ENCODE measurements at places on chromosomes 11 and 22.

DNA sequence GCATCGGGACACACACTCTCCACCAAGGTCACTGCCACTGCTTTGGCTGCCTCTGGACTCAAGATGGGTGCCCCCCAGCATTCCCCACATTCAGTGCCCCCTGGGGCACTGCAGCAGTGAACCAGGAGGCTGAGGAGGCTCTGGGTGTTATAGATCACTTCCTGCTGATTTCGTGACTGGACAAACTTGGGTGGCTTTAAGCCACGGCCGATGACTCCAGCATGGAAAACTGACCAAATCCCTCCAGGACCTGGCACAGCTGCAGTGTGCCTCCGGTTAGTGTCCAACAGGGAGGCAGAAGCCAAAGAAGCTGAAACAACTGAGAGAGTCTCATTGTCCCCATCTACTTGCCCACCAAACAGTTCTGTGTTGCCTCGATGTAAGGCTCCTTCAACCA lies 1.2 kb upstream of the GANAB start:
- DNase-seq = no peak

GRCh38 chr11:82194521-82194920 lies 539.1 kb downstream of the FAM181B start:
- DNase-seq = no peak

DNA sequence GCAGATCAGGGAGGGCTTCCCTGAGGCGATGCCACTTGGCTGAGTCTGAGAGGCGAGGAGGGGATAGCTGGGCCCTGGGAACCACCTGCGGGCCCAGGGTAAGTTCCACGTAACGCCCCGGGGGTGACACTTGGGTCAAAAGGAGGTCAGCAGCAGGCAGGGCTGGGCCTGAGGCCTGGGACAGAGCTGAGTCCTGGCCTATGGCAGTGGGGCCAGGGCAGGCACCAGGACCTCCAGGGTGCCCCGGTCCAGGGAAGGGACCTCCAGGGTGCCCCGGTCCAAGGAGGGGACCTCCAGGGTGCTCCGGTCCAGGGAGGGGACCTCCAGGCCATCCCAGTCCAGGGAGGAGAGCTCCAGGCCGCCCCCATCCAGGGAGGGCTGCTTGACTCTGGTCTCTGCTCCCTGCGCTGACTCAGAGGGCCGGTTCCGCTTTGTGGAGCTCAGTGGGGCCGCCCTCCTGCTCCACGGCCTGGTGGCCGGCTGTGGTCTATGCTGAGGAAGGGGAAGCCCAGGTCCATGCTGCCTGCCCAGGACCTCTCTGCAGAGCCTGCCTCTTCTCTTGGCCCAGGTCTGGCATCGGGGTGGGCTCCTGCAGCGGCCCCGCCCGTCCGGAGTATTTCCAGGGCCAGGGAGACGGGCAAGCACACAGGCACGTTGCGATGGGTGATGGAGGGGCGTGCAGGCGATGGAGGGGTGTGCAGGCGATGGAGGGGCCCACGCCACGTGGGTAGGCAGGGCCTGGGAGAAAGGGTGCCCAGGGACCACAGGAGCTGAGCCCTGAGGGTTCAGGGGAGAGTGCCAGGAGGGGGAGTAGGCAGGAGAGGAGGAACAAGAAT lies 19.5 kb upstream of the WNT7B start:
- no peak for DNase-seq

GRCh38 chr11:40337118-40337517 lies 1122.3 kb downstream of the LRRC4C start:
- no peak for DNase-seq

DNA sequence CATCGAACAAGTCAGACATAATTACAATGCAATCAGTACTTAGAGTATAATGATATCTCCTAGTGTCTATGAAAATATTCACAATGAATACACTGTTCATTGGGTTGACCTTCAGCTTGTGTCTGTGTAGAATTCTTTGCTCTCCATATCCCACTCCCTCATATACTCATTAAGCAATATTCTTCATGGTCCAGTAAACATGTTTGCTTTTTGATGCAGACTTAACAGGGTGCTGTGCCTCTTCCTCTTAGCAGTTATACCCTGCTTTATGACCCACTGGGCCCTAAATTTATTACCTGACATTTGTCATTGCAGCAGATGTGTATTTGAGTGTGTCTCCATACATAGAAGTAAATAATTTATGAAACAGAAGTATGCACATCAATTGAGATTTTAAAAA lies 352.5 kb upstream of the CCDC179 start:
- no peak for DNase-seq

DNA sequence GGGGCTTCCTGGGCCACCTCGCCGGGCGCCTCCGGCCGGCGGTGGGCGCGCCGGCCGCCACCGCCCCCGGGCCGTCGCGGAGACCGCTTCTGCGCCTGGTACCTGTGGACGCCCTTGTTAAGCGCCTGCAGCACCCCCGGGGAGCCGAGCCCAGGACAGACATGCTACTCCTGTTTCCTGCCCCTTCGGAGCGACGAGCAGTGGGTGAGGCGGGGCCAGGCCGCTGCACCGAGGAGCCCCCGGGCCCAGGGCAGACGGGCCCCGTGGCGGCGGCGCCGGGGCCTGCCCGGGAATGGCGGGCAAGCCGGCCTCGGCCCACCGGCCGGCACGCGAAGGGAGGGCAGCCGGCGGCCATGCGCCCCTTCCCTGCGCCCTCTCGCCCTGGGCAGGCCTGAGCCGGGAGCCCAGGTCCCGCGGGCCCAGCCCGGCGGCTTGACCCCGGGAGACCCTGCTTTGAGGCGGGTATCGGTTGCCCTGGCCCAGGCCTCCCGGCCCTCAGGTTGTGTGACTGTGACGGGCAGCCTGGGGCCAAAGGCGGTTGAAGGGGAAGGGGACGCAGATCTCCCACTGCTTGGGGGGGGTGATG lies 789 bp upstream of the KDM2A start:
- DNase-seq = no peak

- no peak for DNase-seq
Observed at GRCh38 chr11:765025-765801, 12.1 kb downstream of the GATD1 start.

DNA sequence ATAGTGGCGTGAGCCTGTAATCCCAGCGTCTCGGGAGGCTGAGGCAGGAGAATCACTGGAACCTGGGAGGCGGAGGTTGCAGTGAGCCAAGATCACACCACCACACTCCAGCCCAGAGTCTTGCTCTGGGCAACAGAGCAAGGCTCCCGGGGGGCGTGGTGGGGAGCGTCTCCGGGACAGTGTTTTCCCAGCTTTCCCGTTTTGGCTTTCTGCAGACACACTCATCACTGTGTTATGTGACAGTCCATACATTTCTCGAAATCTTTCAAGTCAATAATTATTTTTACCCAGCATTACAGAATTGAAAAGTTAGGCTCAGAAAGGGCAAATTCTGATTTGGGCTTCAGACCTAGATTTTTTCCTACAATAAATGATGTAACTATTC lies 31.7 kb downstream of the NEAT1 start:
- DNase-seq = no peak
